T follicular helper cell (primary cell): ENCODE measurements at places on chromosomes 13 and 19.

- no peak for DNase-seq
Observed at GRCh38 chr13:93811071-93811737, 584.6 kb downstream of the GPC6 start.

DNA sequence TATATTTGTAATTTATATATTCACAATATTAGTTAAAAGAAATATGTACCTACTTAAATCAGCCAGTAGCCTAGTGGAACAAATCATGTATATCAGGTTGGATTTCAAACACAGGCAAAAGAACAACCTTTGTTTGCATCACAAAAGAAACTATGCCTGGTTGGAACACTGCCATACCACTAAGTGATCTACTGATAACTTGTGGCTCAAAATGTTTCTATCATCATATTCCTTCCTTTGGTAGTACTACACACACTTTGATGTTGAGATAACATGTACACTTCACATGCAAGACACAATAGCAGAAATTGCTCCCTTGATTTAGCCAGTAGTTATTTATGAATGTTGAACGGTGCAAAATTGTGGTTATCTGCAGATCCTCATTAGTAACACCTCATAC lies 146.0 kb upstream of the GPC6 start:
- DNase-seq, result no peak

DNA sequence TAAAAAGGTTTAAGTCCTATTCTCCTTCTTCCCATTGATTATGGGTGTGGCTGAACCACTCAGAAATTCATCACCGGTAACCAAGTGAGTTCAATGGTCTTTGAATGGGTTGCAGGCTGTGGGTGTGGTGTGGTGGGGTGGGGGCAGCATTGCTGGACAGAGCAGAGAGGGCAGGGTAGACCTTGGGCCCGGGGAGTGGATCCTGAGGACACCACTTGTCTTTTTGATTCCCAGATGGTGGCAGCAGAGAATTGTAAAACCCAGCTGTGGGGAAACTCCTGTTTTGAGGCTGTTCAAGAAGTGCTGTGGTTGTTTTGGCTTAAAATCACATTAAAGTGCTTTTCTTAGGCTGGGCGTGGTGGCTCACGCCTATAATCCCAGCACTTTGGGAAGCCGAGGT lies 45.8 kb upstream of the RGCC start:
- no peak for DNase-seq

GRCh38 chr13:43128504-43128961 lies 105.1 kb downstream of the DNAJC15 start:
- no peak for DNase-seq

DNA sequence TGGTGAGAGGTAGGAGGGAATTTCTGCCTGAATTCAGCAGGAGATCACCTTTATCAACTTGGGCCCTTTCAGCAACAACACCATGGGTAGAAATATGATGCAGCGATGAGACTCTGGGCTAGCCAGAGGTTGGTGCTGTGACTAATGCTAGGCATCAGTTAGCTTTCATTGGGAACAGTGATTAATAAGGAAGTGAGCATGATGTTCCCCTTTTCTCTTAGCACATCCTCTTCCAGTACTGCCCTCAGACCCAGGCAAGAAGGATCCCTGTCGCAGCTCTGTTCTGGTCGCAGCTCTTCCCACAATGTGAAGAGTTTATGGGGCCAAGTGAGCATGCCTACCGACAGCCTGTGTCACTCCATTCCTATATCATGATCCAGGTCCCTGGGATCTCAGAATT lies 100.5 kb downstream of the FLT1 start:
- no peak for DNase-seq

GRCh38 chr13:110317496-110318195 lies 10.6 kb downstream of the COL4A2 start:
- no peak for DNase-seq

GRCh38 chr19:19742773-19743172 lies 9.9 kb upstream of the ZNF14 start:
- DNase-seq, result no peak

GRCh38 chr13:109212650-109213049 lies 573.7 kb downstream of the IRS2 start:
- DNase-seq, result no peak

DNA sequence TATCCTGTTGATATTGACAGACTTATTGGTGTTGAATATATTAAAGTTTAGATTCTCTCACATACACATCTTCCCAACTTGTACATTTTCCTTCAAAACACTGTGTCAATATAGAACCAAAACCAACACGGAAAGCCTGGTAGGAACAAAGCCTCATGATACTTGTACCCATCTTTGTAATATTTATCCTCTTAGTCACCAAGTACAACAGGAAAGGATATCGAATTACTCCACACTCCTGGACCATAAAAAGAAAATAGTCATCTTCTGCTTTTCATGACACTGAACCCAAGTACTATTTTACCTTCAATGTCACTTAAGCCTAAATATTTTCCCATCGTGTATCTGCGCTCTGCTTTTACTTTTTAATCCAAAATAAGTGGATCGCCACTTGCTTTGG lies 702.9 kb upstream of the PCDH9 start:
- no peak for DNase-seq

DNA sequence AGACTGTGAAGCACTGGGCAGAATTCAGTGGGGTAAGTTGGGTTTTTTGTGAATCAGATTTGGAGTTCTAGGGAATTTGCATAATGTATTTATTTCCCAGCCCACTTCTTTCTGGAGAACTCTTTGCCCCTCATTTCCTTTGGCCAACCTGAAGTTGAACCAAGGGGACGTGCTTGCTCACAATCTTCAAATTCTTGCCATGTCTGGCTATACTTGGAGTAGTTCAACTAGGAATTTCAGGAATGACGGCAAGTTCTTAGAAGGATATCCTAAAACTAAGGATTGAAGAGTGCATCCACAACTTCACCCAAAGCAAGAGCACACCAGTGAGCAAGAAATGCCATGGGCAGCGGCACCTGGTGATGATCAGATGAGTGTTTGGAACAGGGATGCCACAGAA lies 88.5 kb downstream of the TEX26 start:
- no peak for DNase-seq
